Epithelial cell of alveolus of lung (primary cell): ENCODE measurements at places on chromosomes 11 and 22. TPM values are rescaled to one million over a fixed set of nuclear protein-coding genes. Genes with fewer than 3 reads are reported as not detected.

The CRYBB3 gene
- not detected in 2 replicates for total RNA-seq

The GANAB gene
- total RNA-seq = 321 and 375 TPM in 2 replicates

The NLRP10 gene
- total RNA-seq = 0.39 TPM in 1 of 2 replicates, not detected in the other

The IGLL5 gene
- total RNA-seq = not detected in 2 replicates

The OR51B2 gene
- total RNA-seq = not detected in 2 replicates

The KCTD14 gene
- total RNA-seq = 2.0 and 4.8 TPM in 2 replicates

The OR6A2 gene
- total RNA-seq = 0.24 TPM in 1 of 2 replicates, not detected in the other

The CD248 gene
- 35.8 and 135 TPM in 2 replicates for total RNA-seq

The APLNR gene
- 0.24 and 0.65 TPM in 2 replicates for total RNA-seq

The SCGB2A2 gene
- not detected in 2 replicates for total RNA-seq

The SAA1 gene
- 2.1 TPM in 1 of 2 replicates, not detected in the other for total RNA-seq

The TRIM29 gene
- 0.13 TPM in 1 of 2 replicates, not detected in the other for total RNA-seq

The KDM4E gene
- total RNA-seq = not detected in 2 replicates

The TBX1 gene
- total RNA-seq = 0.24 and 0.65 TPM in 2 replicates

The GAL gene
- 31.7 and 38.8 TPM in 2 replicates for total RNA-seq

The MYOD1 gene
- 5.3 TPM in 1 of 2 replicates, not detected in the other for total RNA-seq

The ZFTA gene
- 8.8 and 44.0 TPM in 2 replicates for total RNA-seq

The MCHR1 gene
- total RNA-seq = 0.13 TPM in 1 of 2 replicates, not detected in the other

The VSIG2 gene
- total RNA-seq = 1.3 TPM in 1 of 2 replicates, not detected in the other

The FAM83F gene
- 1.9 TPM in 1 of 2 replicates, not detected in the other for total RNA-seq

The TSGA10IP gene
- total RNA-seq = not detected in 2 replicates

The DRICH1 gene
- total RNA-seq = not detected in 2 replicates

The CAPN5 gene
- total RNA-seq = 11.6 and 14.9 TPM in 2 replicates

The MICALL1 gene
- total RNA-seq = 10.7 and 21.2 TPM in 2 replicates

The MS4A8 gene
- not detected in 2 replicates for total RNA-seq

The A4GALT gene
- 14.6 and 33.6 TPM in 2 replicates for total RNA-seq

The VPREB1 gene
- total RNA-seq = not detected in 2 replicates

The RFPL3 gene
- total RNA-seq = not detected in 2 replicates

The CARD16 gene
- 29.6 and 167 TPM in 2 replicates for total RNA-seq

The MRGPRX2 gene
- total RNA-seq = not detected in 2 replicates

The ARHGAP32 gene
- 8.9 and 15.3 TPM in 2 replicates for total RNA-seq

The SYT13 gene
- total RNA-seq = 0.24 TPM in 1 of 2 replicates, not detected in the other

The MRGPRX3 gene
- not detected in 2 replicates for total RNA-seq

The BTBD18 gene
- total RNA-seq = not detected in 2 replicates

The SYVN1 gene
- total RNA-seq = 20.6 and 34.6 TPM in 2 replicates

The FAM180B gene
- 0.40 TPM in 1 of 2 replicates, not detected in the other for total RNA-seq

The SYNGR1 gene
- total RNA-seq = 6.5 and 6.7 TPM in 2 replicates

The TNNT3 gene
- 12.1 TPM in 1 of 2 replicates, not detected in the other for total RNA-seq

The HBD gene
- not detected in 2 replicates for total RNA-seq

The KRTAP5-4 gene
- total RNA-seq = not detected in 2 replicates

The FOLH1 gene
- total RNA-seq = 0.40 and 0.78 TPM in 2 replicates

The MS4A12 gene
- not detected in 2 replicates for total RNA-seq
